Stimulated activated CD4-positive, alpha-beta T cell treated with anti-CD3 and anti-CD28 coated beads, TNF-alpha, amount 100 ng/mL, for 48 hours (primary cell): ENCODE measurements at places on chromosomes 1 and 21.

- DNase-seq: no peak
Observed at GRCh38 chr1:51285055-51285454, 45.3 kb downstream of the TTC39A start.

DNA sequence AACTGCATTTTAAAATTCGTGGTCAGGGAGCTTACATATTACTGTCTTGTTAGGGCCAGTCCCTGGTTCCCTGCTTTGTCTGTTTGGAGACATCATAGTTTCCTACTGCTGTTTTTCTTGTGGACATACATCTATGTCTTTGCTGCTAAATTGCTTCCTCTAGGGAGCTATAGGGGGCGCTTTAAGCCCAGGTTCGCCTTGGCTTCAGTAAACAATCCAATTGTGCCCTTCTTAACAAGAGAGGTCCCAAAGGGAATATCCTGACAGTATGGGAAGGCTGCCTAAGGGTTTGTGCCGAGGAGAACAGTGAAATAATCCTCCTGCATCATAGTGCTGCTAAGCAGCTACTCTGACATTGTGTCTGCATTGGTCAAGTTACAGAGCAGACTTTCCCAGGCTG is 112.5 kb downstream of the USH2A start:
- DNase-seq: no peak

DNA sequence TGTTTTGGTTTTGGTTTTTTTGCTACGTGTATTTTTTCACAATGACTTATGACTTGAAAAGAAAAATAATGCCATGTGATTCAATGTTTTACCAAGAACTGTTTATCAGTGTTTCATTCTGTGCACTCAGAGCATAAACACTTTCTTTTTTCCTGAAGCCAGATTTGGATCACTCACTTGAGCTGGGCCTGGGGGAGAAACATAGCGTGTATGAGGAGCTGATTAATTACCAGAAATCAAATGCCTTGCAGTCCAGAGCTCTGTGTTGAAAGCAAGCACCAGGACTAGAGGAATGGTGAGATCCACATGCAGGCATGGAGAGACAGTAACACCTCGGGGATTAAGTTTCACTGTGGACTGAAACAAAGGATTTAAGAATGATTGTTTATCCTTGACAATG is 642.1 kb upstream of the ADGRL2 start:
- DNase-seq: no peak

- no peak for DNase-seq
Observed at GRCh38 chr1:40851643-40852042, 10.5 kb downstream of the CITED4 start.

DNA sequence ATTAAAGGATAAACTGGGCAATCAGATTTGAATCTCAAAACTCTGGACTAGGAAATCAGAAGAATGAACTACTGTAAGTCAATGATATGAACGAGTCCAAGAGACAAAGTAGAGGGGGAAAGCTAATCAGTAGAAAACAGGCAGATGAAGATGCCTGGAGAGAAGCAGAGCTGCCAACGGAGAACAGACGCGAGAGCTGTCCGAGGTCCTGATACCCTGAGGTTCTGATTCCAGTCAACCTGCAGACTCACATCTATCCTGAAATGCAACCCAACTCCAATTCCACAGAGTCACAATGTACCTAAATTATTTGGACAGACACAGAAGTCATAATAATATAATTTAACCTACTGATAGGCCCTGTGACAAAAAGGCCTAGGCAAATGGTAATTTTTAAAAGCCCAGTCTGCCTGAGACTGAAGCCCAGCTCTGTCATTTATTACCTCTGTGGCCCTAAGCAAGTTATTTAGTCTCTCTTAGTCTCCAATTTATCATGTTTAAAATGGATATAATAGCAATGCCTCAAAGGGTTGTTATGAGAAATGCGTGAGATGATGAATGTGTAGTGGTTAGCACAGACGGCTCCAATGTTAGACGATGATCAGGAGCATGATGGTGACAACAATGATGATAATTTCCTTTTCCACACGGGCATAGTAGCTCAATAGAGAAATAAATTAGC is 33.4 kb downstream of the RGS7 start:
- no peak for DNase-seq

DNA sequence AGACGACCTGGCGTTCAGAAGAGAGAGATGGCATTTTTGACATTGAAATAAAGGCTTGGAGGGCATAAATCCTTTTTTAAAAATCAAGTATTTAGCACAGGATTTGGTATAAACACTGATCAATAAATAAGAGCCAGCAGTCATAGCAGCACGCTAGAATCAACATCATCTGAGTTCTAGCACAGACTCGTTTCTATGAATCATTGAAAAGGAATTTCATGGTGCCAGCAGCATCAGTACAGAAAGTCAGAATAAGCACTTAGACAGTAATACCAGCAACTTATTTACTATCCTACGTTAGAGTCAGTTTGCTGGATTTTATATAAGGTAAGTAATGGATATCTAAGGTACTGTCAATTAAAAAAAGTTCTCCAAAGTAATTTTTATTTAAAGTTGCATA is 119.3 kb downstream of the HLCS start:
- DNase-seq: no peak

- no peak for DNase-seq
Observed at GRCh38 chr21:46117586-46118315, 19.8 kb downstream of the COL6A2 start.

- DNase-seq: no peak
Observed at GRCh38 chr21:29194847-29195246, 64.4 kb downstream of the MAP3K7CL start.

DNA sequence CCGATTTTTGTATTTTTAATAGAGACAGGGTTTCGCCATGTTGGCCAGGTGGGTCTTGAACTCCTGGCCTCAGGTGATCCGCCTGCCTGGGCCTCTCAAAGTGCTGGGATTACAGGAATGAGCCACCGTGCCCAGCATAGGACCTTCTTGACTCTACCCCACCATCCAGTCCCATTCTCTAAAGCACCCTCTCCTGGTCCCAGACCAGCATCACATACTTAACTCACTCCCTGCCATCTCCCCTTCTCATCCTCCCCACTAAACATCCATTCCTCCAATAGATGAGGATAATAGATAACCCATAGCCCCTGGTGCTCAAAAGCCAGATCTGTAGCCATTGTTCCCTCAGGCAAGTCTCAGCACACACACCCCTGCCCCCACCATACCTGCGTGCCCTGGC is 2.1 kb downstream of the ENTREP3 start:
- DNase-seq: no peak

DNA sequence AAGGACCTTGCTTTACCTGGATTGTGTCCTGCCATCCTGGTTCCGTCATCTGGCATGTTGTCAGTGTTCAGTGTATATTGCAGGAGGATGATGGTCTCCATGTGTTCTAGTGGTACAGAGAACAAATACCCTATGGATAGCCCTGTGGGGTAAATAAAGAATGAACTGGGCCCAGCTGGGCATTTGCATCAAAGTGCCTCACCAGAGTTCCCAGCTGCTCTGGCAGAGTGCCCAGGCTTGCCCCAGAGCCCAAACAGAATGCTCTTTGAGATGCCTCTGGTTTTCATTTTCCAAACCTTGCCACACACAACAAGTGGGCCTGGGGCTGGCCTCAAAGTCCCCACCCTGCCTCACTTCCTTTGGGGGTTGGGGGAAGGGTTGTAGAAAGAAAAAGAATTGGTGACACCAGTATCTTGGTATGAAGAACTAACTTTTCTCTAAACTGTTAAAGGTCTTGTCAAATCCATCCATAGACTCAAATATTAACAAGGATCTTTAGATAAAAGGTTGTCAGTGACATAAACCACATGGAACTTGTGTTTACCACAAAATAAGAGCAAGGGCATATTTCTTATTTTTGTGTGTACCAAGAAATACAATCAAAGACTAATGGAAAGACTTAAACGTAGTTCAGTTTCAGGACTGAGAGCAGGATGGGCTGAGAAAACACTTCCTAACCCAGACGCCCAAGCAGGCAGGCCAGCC is 82.2 kb downstream of the LMO4 start:
- DNase-seq: no peak

GRCh38 chr1:115475901-115476300 is 137.9 kb upstream of the NGF start:
- no peak for DNase-seq

- no peak for DNase-seq
Observed at GRCh38 chr1:91876781-91877573, 9.0 kb downstream of the TGFBR3 start.

DNA sequence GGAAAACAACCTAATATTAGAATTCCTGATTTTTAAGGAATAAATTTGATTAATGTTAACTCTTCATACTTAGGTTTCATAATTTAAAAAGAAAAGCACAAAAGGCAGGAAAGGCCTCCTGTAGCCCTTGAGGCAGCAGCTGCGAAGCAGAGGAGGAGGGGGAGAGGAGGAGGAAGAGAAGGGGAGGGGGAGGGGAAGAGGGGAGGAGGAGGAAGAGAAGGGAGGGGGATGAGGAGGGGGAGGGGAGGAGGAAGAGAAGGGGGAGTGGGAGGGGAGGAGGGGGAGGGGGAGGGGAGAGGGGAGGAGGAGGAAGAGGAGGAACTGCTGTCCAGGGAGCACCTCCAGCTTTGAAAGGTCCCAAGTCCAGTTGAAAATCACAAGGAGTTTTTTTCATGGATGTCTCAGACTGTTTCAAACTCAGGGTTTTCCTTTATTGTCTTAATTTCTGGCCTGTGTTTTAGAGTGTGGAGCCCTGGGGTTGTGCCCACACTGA is 35.1 kb upstream of the DIP2A start:
- DNase-seq: no peak

DNA sequence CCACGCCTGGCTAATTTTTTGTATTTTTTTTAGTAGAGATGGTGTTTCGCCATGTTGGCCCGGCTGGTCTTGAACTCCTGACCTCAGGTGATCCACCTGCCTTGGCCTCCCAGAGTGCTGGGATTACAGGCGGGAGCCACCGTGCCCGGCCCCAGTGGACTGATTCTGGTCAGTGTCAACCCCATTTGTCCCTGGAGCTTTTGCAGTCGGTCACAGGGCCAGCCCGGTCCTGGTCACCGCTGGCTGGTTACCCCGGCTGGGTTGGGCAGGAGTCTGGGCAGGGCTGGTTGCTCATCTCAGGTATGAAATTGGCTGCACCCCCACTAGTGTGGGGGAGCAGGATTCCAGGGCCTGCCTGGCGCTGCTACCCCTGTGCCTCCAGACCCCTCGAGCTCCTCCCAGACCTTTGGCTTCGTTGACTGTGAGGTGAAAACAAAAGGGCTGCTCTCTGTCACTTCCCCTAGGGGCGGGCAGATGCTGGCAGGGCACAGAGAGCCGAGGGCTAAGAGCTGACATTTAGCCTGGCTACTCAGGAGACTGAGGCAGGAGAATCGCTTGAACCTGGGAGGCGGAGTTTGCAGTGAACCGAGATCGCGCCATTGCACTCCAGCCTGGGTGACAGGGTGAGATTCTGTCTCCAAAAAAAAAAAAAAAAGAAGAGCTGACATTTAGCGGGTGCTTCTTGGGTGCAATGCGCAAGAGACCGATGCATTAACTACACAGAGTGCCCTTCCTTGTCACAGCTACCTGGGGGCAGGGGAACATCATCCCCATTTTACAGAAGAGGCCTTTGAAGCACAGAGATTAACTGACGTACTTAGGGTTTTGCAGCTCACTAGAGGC is 10.6 kb downstream of the TNFRSF1B start:
- DNase-seq: no peak

DNA sequence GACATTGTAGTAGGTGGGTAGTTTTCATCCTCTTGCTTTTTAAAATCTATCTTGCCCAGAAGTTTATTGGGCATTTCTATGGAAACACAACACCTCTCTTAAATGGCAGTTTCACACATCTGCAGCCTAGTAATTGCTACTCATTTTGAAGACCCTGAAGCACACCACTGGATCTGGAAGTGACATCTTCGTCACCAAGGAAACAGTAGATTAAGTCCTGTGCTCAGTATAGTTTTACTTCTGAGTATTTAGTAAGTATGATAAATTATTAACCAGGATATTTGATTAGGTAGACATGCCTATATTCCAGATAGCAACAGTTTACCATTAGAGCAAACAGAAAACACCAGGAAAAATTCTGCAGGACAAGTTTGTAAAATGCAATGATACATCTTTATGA is 48.7 kb downstream of the UCK2 start:
- DNase-seq: no peak
